ENCODE measurements at places on chromosomes 7 and 10.

DNA sequence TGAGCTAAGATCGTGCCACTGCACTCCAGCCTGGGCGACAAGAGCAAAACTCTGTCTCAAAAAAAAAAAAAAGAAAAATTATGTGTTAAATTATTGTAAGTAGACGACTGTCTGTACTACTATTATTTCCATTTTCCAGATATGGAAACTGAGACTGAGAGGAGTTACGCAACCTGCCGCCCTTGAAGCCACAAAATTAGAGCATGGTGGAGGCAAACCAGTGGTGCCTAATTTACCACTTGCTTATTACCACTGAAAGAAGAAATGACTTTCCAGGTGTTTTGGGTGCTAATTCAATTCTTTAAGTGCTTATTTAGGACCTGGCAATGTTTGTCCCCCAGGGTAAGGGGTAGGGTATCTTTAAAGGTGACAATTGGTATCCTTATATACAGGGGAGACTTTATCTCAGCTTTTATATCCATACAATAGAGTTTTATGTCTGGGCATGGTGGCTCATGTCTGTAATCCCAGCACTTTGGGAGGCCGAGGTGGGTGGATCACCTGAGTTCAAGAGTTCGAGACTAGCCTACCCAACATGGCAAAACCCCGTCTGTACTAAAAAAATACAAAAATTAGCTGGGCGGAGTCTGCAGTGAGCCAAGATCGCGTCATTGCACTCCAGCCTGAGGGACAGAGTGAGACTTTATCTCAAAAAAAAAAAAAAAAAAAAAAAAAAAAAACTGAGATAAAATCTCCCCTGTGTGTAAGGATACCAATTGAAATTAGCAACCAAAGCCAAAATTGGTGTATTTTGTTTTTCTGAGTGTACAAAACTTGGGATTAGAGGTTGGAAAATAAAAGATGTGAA, 16.6 kb upstream of the CAMK1D start:
- no peak for DNase-seq

DNA sequence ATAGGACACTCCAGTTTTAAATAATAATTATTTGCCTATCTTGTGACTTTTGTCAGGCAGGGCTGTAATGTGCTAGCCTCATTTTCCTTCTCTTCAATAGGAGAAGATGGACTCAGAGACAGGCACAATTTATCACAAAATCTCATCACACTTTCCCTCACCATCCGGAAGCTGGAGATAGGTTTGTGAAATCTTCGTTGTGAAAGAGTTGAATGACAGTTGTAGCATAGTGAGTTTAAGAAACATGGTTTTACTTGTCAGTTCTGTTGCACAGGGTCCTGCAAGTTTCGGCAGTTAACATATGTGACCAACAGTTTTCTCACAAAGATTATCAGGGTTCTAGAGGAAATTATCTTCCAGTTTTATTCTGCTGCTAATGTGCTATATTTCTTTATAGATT, 37.7 kb upstream of the MAP3K8 start:
- DNase-seq = no peak

DNA sequence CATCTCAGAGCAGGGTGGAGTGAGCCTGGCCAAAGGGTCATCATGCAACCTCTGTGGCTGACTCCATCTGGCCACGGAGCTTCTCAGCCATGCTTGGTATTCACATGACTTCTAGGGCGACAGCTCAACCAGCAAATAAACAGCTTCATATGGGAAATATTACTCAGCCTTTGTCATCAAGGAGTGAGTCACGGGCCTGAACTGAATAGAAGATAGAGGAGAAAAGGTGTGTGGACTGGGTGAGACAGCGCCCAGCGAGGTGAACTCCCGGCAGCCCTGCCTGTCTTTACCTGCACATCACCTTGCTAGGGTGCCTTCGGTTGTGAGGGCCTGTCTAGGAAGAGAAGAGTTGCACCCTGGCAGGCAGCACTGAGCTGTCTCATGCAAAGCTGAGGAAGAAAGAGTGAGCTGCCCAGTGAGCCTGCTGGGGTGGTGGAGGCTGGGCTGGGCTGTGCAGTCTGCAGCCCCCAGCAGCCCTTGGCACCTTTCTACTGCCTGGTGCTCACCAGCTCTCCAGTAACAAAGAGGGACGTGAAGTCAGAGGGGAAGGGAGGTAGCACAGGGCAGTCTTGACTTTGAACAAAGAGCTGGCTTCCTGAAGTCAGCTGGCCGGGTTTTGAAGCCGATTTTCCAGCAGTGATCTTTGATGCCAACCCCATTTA, 114.2 kb downstream of the EGFR start:
- no peak for DNase-seq

GRCh38 chr7:120927454-120928103, 23.0 kb upstream of the ING3 start:
- no peak for DNase-seq

- no peak for DNase-seq
Observed at GRCh38 chr7:116356979-116357378, 142.6 kb upstream of the CAV2 start.

- DNase-seq = no peak
Observed at GRCh38 chr7:89334797-89335196, 539.3 kb upstream of the TEX47 start.

- no peak for DNase-seq
Observed at GRCh38 chr10:88440541-88440940, 142.6 kb downstream of the RNLS start.

- DNase-seq = no peak
Observed at GRCh38 chr10:48382982-48383381, 76.5 kb downstream of the MAPK8 start.

- DNase-seq = no peak
Observed at GRCh38 chr10:118800920-118801319, 46.1 kb upstream of the CACUL1 start.

GRCh38 chr7:47663213-47663612, 81.3 kb upstream of the TNS3 start:
- no peak for DNase-seq

GRCh38 chr10:46264737-46265368, 21.9 kb upstream of the ANTXRL start:
- DNase-seq = no peak

GRCh38 chr10:94725871-94726270, 36.6 kb upstream of the CYP2C19 start:
- DNase-seq = no peak

DNA sequence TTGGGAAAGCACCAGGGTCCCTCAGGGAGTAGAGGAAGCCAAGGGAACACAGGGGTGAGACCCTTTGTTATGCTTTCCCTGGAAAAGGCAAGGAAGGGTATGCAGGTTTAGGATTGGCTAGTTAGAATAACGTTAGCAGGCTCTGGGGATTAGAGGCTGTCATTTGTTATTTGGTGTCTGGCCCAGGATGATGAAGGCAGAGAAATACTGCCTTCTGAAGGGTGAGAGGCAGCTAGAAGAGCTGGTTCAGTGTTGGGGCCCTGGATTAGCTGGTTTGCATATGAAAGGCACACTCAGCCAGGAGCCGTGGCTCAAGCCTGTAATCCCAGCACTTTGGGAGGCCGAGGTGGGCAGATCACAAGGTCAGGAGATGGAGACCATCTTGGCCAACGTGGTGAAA, 3.0 kb upstream of the PILRA start:
- no peak for DNase-seq

- no peak for DNase-seq
Observed at GRCh38 chr10:72557362-72557761, 68.5 kb downstream of the MICU1 start.

DNA sequence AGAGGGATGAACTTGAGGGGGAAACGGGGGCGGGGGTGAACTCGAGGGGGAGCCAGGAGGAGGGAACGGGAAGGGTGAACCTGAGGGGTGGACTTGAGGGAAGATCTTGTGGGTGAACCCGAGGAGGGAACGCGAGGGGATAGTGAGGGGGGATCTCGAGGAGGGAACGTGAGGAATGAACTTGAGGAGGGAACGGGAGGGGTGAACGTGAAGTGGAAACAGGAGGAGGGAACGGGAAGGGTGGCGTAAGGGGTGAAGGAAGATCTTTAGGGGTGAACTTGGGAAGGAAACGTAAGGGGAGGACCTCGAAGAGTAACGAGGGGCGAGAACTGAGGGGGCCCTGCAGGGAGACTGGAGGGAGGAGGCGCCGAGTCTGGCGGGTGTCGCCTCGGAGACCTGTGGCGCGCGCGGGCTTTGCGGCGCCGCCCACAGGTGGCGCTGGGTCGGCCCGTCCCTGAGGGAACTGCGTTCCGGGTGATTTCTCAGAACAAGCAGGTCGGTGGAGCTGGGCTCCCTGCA, 651 bp downstream of the MYO3A start:
- peak; percentile 28 for DNase-seq

DNA sequence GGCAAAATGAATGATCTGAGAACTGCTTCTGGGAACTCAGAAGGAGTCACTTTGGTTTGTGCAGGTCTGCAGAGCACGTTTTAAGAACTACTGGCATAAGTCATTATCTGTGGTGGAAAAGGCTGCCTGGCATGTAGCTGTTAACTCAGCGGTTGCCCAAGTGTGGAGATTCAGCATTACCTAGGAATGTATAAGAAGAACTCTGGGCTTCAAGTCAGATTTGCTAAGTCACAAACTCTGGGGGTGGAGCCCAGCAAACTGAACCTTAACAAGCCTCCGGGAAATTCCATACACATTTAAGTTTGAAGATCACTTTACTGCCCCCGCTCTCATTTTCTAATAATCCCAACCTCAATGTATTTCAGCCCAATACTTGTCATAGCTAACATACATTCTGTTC, 31.1 kb downstream of the PLXDC2 start:
- no peak for DNase-seq

GRCh38 chr7:66202441-66202840, 2.7 kb upstream of the TPST1 start:
- DNase-seq = no peak

DNA sequence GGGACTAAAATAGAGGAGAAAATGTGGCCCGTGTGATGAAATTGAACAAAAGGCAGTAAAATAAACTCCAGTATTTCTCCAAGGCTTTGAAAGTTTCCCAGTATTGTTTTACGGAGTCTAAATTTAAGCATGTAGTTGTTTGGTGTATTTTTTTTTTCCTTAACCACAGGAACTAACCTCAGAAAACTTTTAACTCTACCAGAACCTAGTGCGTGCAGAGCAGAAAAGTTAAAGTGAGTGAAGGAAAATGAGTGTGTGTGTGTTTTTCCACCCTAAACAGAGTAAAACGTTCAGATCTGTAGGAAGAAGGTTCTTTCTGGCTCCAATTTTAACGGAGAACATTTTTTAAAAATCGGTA, 812 bp downstream of the PROSER2 start:
- no peak for DNase-seq

DNA sequence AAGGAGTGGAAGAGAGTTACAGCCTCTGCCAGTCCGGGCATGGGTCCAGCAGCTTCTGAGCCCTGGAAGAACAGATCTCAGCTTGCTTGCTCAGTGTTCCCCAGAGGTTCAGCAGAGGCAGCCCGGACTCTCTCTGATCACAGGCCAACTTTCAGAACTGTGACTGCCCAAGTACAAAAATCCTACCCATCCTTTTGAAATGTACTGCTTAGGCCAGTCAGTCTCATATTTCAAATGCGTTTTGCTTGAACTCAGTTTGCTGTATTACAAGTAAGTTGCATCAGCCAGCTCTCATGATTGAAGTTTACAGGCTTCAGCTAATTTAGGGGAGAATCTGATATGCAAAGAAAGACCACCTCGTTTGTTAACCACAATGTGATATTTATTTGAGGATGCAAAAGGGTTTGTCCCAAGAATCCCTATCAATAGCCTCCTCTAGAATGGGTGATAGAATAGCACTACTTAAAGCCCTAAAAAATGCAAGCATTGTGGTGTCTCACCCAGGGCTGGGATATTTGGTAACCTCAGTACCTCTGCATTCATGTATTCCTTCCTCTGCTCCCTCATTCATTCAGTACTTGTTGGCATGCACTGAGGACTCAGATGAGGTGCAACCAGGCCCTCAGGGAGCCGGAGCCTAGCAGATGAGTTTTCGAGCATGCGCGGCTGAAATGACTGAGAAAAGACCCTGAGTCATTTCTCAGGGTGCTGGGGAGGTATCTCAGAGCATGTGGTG, 7.0 kb downstream of the AIMP2 start:
- DNase-seq = peak; percentile 86

DNA sequence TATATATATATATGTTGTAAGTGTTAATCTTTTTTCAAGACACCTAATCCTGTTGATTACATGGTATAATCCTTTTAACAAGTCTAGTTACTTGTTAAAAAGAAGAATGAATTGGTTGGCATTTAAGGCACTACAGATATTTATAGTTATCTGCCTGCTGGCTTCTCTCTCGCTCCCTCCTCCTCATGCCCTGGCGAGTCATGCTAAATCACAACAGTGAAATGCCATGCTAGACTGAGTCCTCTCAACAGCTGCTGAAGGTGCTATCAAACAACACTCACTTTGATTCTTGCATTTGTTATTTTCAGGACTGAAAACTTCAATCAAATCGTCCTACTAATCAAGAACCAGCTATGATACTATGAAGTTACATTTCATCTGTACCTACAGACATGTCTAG, 15.4 kb downstream of the NRAP start:
- DNase-seq = no peak

GRCh38 chr7:1457949-1458682, 1.2 kb downstream of the MICALL2 start:
- no peak for DNase-seq

DNA sequence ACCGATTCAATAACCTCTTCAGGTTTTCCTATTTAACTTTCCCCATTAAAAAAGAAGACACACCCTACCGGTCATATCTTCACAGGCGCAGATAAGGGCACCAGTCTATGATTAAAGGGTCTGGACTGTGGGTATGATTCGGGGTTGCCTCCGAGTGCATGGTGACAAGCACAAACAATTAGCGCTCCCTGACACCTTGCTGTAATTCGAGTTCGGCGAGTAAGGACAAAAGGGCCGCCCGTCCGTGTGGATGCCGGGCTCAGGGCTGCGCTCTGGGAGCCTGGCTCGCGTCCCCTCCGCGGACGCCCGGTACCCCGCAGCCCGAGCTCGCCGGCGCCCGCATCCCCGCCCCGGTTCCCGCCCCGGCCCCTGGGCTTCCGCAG, 111.9 kb upstream of the RHEB start:
- no peak for DNase-seq

DNA sequence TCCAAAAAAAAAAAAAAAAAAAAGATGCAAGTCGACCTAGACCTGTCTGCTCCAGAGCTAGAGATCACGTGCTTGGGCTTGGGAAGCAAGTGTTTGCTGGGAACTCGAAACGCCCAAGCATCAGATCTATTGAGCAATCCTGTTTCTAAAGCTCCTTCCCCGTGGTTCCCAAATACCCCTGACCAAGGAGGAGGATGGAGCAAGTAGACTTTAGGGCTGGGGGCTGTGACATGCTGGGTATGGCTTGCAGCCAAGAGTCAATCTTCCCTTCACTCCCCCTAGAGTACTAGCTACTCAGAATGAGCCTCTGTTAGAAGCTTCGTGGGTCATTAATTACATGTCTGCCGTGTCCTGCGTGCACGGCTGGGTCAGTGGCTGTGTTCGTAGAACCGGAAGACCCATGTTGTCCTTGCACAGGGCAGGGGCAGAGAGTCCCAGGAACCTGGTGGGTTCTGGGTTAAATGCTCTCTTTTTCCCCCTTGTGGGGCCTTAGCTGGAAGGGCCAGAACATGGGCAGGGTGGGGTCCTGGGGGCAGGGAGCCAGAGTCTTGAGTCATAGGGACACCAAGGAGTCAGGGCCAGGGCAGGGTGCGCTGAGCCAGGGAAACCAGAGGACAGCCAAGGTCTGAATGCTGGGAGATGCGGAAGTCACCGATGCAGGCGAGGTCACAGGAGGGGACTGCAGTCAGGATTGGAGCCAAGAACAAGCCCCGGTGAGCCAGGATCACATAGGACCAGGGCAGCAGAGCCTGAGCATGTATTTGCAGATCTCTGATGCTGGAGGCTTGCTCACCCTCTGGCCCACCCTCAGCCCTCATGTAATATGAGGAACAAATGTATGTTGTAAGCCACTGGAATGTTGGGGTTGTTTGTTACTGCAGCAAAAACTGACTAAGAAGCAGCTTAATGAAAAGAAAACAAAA, 34.6 kb upstream of the TPST1 start:
- DNase-seq = peak; percentile 54
